ENCODE measurements at places on chromosomes 12 and 14.
A peak's percentile ranks its signal among the peaks of the same experiment; 100 is the strongest.

DNA sequence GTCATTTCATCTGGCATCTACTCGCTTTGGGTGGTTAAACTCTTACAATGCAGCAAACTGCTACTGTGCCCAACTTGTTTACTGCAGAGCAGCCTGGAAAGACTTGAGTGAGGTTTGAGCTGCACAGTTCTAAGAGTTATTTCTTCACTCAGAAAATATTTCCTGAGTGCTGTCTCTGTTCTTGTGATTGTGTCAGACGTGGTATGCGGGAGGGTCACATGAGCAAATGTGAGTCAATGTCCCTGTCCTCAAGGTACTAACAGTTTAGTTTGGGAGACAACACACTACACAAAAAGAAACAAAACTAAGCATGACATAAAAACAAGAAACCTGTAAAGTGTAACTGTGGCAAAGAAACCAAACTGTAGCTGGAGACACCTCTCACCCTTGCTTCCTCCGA, 32.4 kb downstream of the FLVCR2 start:
- no peak for DNase-seq

DNA sequence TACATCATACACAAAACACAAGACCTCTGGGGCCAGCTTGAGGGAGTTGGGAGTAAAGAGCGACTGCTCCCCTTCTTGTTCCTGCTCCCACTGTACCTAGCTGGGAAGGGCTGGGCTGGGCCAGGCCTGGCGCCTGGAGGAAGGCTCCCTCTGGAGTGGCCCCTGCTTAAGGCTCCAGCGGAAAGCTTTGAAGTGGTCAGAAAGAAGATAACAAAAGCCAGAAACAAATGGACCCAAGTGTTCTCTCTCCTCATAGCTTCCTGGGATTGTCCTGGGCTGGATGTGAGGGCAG, 25.3 kb downstream of the PRPF40B start:
- no peak for DNase-seq

GRCh38 chr14:41403360-41403759, 203.3 kb upstream of the LRFN5 start:
- no peak for DNase-seq

DNA sequence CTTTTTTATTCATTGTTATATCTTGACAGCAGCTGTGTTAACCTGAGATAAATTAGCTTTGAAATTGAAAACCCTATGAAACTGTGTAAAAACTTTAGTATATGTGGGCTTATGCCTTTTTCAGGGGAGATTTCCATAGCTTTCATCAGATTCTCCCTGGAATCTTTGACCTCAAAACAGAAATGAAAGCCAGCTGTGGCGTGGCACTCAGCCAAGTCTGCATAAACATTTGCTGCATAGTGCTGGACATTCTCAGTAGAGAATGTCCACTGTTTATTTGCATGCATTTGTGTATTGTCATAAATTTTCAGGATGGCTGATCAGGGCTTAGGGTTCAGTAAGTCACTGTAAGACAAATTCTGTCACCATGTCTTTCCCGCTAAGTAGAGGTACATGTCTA, 115.3 kb upstream of the NAP1L1 start:
- no peak for DNase-seq

- DNase-seq: no peak
Measured at GRCh38 chr12:26157001-26157400, 32.2 kb upstream of the BHLHE41 start.

DNA sequence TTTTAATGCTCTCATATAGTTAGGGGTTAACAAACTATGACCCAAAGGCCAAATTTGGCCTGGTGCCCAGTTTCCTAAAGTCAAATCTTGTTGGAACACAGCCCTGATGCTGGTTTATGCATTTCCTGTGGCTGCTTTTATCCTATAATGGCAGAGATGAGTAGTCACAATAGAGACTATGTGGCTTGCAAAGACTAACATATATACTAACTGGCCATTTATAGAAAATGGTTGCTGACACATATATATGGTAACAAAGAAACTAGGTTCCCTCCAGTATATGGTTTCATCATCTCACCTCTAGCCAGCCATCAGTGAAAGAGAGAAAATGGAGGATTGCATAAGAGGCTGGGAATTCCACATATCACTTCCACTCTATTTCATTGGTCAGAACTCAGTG, 10.8 kb downstream of the NAV3 start:
- DNase-seq: no peak

- no peak for DNase-seq
Measured at GRCh38 chr12:131628023-131628740, 82.7 kb upstream of the SFSWAP start.

DNA sequence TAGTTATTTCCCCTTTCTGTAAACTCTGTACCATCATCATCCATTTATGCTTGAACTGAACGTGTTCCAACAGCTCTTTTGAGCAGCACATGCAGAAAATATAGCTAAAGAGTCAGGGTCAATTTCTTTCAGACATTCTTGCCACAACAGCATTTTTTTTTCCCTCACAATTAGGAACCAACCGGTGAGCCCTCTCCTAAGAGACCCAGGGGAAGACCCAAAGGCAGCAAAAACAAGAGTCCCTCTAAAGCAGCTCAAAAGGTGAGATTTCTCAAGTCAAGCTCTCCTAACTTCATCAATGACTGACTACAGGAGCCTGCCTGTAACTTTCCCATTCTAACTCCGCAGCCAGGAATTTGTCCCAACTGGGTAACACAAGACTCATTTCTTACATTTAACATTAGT, 3.5 kb downstream of the HMGA2 start:
- no peak for DNase-seq

GRCh38 chr12:57072661-57073060, 5.9 kb downstream of the NEMP1 start:
- no peak for DNase-seq

- no peak for DNase-seq
Measured at GRCh38 chr12:31444736-31445135, 118.8 kb upstream of the SINHCAF start.

DNA sequence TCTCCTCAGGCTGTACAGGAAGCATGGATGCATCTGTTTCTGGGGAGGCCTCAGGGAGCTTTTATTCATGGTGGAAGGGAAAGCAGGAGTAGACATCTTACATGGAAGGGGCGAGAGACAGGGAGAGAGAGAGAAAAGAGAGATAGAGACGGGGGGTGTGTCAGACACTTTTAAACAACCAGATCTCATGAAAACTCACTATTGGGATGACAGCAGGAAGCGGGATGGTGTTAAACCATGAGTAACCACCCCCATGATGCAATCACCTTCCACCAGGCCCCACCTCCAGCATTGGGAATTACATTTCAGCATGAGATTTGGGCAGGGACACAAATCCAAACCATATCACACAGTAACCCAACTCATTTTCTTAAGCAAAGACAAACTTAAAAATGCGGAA, 110.0 kb upstream of the EEA1 start:
- DNase-seq: no peak

- peak; percentile 28 for DNase-seq
Measured at GRCh38 chr12:107402041-107403022, 283.3 kb upstream of the PWP1 start.

DNA sequence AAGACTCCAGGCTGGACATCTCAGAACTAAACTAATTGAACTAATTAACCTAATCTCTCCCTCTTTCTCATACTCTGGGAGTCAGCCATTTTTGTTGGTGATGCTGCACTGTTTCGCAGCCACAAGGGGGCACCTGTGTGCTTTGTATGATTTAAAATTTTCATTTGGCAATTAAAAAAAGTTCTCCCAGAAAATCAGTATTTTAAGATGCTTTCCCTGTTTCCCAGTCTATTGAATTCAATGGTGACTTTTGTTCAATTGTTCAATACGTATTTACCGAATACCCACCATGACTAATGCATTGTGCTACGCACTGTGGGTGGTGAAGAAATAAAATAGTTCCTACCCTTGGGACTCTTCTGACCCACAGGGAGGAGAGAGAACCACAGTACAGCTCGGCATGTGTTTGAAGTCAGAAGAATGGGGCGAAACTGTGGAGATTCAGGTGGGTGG, 63.7 kb downstream of the ZNF664 start:
- DNase-seq: peak; percentile 28

Measured in stimulated activated CD4-positive, alpha-beta T cell treated with anti-CD3 and anti-CD28 coated beads, Interleukin-15, amount 100 ng/mL, for 1 hour (primary cell).